ENCODE measurements at places on chromosomes 3 and 15.

DNA sequence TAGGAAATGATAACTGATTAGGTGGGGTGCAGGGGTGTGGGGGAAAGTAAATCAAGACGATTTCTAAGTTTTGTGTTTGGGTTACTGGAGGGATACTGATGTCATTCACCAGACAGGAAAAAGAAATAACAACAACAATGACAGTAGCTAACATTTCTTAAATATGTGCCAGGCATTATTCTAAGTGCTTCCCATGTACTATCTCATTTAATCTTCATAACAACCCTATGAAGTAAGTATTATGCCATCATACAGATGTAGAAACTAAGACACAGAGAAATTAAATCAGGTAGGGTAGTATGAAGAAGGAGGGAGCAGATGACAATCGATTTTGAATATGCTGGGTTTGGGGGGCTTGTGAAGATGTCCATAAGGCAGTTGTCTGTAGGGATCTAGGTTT lies 13.3 kb downstream of the MYO5A start:
- DNase-seq = no peak

GRCh38 chr3:16898595-16899395 lies 14.0 kb downstream of the PLCL2 start:
- DNase-seq = no peak

- DNase-seq = no peak
Observed at GRCh38 chr15:29364426-29365078, 94.9 kb upstream of the NSMCE3 start.

GRCh38 chr15:70361891-70362290 lies 264.2 kb upstream of the TLE3 start:
- DNase-seq = no peak

DNA sequence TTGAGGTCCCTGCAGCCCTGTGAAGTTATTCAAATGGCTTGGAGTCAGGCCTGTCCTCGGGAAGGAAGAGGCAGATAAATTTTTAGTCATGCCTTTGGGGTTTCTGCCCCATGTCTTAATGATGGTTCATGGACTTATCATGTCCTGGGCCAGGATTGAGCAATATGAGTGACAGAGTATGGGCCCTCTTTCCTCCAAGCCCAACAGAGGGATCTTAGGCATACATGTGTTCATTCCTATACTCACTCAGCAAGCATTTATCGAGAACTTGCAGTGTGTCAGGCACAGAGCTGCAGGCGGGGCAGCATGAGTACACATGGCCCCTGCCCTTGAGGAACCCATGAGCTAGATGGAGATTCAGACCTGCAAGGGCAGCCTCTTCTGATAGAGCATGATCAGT lies 6.2 kb downstream of the ESYT3 start:
- DNase-seq = no peak

DNA sequence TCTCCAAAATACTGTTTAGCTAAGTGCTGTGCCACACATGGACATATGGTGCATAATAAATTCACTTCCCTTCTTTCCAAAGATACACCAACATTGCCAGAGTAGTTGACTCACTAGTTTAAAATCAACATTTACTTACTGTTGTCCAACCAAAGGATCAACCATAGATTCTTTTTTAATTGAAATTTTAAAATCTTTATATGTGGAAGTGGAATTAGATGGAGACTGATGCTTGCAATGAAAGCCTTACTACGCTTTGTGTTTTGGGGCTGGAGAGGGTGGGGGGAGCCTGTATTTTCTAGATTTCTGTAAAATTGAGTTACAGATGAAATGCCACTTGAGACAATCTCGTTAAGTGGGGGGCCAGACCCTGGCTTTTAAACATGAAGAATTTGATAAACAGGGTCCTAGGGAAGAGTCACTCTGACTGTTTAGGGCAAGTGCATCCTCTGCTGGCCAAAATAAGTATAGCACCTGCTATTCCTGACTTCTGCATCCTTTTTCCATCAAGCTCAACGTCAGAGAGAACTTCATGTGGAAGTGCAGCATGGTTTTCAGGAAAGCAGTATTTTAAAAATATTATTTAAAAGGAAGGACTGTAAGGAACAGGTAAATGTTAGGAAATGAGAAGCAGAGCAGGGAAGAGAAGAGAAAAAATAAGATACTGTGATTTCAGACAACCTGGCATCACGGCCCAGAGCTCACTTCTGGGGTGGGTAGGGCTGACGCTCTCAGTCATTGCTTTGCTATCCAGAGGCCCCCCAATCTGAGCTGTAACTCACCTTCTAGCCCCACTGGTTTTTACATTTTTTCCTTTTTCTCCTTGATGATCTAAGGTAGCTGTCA lies 76.7 kb downstream of the BOC start:
- DNase-seq = no peak

GRCh38 chr3:8237893-8238292 lies 263.7 kb upstream of the LMCD1 start:
- no peak for DNase-seq

DNA sequence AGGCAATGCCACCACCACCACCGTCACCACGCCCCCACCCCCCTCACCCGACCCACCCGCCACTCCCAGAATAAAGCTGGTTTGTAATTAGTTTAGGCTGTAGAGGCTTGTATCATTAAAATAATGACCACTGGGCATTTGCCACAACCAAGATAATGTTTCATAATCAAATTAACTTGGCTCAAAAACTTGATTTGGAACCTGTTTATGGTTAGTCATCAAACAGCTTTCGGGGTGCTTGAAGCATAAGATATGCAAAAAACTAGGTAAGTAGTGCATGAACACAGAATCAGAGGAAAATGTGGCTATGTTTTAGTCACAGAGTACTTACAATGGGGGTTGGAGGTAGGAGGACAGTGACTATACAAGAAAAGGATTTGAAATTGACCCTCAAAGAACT lies 115.1 kb downstream of the FHIT start:
- no peak for DNase-seq

DNA sequence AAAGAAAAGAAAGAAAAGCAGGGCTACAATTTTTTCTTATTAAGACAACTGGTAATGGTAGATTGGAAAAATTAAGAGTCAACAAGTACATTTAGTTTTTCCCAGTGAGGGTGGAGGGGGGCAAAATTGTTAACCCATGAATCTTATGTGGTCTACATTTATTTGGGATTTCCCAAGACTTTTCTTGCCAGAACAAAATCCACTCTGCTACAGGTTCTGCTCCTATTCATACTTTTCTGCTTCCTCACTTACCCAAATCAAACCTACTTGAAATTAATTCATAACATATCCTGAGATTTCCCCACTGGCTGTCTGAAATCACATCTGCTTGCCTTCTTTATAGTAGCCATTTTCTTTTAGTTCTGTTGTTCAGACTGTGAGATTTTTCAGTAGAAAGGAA lies 41.1 kb downstream of the VGLL3 start:
- DNase-seq = no peak

DNA sequence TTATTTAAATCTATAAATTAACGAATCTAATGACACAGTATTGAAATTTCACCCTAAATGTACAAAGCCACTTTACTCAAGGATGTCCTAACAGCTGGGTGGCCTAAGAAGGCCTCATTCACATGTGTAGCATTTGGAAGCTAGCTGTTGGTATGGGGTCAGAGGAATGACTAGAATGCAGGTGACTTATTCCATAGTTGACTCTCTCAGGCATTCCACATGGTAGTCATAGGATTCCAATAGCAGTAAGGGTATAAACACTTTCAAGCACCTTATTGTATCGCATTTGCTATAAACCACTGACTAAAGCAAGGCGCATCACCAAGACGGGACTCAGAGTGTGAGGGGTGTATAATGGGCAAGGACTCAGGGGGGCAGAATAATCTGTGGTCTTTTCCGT lies 294.8 kb upstream of the EPHA3 start:
- DNase-seq = no peak

DNA sequence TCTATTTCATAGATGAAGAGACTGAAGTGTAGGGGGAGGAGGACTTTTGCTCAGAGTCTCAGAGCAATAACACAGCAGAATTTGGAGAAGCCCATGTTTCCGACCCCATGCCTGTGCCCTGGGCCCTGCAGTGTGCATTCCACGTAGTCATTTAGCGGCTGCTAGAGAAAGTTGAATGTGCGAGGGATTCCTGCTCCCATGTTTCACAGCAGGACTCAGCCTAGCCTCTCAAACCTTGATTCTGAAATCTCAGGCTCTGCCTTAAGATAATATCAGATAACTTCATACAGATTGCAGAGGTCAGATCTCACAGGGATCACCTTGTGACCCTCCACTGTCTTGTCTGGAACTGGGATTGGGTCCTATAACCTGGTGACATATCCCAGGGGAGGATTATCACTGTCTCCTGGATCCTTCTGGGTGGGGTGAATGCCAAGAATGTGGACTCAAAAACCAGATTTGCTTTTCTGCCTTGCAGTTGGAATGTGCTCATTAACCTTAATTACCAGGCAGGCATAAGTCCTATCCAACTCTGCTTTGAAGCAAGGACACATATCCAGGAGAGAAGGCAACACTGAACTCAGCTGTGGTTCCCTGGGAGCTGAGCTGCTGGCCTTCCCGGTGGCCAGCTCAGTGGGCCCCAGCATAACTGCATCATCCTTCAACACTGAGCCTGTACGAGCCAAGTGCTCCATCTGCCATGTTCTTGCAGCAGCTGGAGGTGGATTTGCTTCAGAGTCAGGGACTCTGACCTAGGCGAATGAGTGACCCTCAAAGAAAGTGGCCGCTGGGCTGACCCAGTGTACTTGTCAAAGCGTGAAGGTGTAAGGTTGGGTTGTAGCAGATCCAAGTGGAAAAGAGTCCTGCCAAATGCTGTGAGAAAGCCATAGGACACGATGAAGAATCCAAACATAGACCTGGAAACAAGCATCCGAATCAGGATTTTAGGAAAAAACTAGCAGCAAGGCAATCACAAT lies 43.0 kb downstream of the CTXND1 start:
- DNase-seq = no peak
